Muscle of leg (tissue), 16 donors: ENCODE measurements at places on chromosomes 2 and 18. TPM values are rescaled to one million over a fixed set of nuclear protein-coding genes. Genes with fewer than 3 reads are reported as not detected.

DNA sequence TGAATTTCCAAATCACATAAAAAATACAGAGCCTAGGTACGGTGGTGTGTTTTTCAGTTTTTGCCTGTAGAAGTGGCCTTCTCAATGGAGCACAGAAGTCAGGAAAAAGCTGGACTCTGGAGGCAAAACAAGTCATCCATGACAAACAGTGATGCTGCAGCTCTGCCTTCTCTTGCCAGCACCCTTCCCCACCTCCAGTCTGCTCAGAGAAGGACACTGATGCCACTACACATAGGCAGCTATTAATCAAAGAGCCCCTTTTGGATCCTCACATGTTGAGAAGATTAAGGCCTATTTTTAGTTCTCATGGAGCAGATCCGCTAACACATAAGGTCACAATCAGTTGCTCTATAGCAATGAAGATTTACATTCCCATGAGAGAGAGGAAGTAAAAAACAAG is 181.6 kb upstream of the GALNT5 start:
- DNase-seq: no peak

DNA sequence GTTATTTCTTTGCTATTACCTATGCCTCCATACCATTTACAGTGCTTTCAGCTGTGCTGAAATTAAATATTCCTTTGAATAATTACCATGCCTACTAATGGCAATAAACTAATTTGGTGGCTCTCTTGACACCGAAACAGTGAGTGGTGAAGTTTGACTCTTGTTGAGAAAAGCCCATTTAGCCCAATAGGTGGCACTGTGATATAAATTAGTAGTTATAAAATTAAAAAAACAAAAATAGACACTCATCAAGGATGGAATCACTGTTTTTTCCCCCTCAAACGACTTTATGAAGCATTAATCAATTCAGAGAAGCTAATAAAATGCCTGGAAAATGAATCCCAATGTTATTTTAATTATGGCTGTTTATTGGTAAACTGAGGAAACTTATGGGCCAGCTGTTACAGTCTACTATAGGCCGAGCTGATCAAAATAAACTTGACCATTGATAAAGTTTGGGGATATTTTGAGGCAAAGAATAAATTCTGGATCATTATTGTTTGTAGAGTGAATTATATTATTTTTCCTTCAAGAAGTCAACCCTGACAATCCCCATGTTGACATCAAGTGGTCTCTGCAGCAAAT is 339.6 kb downstream of the TRIB2 start:
- DNase-seq: peak; percentile 43

The UGT1A8 gene
- polyA plus RNA-seq: not detected

- no peak for DNase-seq
These were observed 100.2 kb downstream of the SRBD1 start for GRCh38 chr2:45510701-45511420.

DNA sequence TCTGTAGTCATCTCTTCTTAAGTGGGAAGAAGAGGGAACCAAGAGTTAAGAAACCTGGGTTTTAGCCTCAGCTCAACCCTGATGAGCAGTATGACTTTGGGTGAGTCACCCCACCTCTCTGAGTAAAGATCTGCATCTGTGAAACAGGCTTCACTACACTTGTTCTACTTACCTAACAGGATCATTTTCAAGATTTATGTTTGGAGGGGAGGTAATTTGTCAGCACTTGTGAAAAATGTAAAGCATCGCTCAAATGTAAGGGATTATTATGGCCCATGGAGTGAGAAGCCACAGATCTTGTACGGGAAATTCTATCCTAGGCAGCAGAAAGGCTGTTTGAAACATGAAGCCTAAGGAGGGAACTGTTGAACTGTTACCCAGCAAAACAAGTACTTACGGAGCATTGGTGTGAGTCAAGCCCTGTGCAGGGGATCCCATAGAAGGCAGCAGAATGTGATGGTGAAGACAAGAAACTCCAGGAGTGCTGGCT is 160.6 kb downstream of the PRKCE start:
- peak; percentile 64 for DNase-seq

- peak; percentile 87 for DNase-seq
These were observed 80.2 kb downstream of the SLC8A1 start for GRCh38 chr2:40371525-40372282.

The SLC4A5 gene
- polyA plus RNA-seq: 1.7 TPM

- DNase-seq: peak; percentile 41
These were observed 46.8 kb downstream of the ANTXR1 start for GRCh38 chr2:69059731-69060290.

DNA sequence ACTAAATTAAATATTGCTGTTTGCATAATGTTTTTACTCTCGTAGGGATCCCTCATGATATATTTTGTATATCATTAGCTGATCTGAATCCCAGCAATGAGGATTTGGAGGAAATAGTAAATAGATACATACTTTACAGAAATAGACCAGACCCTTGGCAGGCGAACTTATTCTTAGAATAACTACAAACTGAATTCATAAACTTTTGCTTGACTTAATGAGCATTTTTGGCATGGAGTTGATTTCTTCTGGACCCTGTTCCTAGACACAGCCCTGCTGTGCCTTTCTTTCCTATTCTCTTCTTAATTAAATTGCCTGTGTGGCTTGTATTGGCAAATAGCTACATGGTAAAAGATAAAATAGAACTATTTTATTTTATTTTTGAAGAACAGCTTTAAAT is 145.9 kb downstream of the GREB1L start:
- DNase-seq: peak; percentile 39

GRCh38 chr2:238576674-238577073 is 149.9 kb downstream of the ASB1 start:
- DNase-seq: no peak

DNA sequence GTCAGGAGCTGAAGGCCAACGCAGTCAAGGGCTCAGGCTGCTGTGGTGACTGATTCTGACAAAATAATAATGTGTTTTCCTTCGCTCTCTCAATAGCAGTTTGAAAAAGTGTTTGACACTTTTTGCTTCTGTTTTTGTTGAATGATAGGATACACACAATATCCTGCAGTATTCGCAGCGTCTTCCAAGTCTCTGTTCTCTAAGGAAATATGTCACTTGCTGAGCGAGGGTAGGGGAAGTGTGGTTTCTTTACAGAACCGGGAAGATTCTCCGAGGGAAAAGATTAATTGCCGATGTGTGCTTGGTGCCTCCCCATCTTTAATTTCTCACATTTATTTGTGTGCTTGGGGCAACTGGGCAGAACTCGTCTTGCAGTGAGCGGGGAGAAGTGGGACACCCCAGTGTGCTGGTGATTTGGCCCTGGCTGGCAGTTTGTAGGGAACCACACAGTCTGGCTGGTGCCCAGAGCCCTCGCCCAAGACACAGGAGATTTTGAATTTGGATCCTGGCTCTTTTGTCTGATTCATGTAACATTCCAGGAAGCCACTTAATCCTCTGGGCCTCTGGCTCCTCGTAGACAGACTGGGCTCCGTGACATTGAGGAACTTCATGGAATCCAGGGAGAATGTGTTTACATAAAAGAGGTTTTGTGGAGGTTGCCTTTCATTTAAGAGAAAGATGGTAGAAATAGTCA is 169.4 kb downstream of the LDLRAD4 start:
- peak; percentile 53 for DNase-seq
